ENCODE measurements at places on chromosomes 2 and 18.

- DNase-seq, result no peak
These were observed 39.0 kb upstream of the MAL start for GRCh38 chr2:94986392-94986963.

- no peak for DNase-seq
These were observed 43.8 kb downstream of the ARL6IP6 start for GRCh38 chr2:152762202-152762601.

DNA sequence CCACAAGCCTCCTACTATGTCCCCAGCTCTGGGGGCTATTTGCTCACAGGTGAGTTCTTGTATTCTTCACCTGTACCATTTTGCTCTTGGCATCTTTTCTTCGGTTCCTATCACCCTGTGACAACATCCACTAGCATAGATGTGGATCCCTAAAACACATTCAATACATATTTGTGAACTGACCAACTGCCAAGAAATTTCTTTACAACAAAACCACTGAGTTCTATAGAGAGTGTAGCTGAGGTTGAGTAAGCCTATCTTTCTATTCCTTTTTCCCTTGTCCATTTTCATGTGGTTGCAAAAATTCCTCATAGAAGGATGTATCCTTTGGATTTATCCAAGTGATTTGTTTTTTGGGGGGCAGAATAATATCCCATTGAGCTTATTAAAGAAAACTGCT lies 192.7 kb upstream of the ITGA4 start:
- no peak for DNase-seq

DNA sequence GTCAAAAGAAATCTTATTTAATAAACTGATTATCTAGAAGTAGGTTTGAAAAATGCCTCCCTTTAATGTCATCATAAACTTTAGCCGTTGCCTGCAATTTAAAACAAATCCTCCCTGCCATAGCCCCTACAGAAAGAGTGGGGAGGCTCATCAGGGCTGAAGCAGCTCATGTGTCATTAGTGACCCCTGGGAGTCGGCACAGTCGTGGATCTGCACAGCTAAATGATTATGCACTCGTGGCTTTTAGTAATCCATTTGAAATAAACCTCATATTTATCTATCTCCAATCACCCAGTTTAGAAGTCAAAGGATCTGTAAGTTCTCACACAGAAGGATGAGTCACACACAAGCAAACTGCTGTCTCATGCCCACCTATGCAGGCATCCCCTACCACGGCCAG lies 277.3 kb downstream of the SS18 start:
- DNase-seq, result no peak

GRCh38 chr2:232896111-232896510 lies 26.0 kb downstream of the SNORC start:
- no peak for DNase-seq

Measured in activated T-helper 9 cell treated with anti-CD3 and anti-CD28 coated beads, Interleukin-2, amount 50 U/mL, for 16 hours (primary cell).